Activated T-helper 1 cell treated with anti-CD3 and anti-CD28 coated beads, Interleukin-12 subunit alpha, Interleukin-12 subunit beta, Interleukin-2, Interleukin-4 antibody, amounts not matched to agents 30 ng/mL and 10 ng/mL and 1 ng/mL, durations not matched to agents 14 hours and 24 hours and 36 hours (primary cell): ENCODE measurements at places on chromosomes 4 and X. TPM values are rescaled to one million over a fixed set of nuclear protein-coding genes. Genes with fewer than 3 reads are reported as not detected.

DNA sequence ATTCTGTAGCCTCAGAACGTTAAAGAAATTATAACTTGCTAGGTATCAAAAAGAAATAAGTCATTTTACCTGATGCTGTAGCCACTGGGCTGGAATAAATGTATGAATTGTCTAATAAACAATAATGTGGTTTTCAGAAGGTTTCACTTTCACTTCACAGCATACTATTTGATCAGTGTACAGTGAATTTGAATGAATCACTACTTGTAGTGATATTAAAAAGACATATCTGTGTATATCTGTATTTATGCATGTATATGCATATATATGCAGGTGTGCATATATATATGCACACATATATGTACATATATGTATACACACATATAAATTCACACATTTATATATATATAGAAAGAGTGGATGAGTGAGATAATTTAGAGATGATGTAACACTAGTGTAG is 440.0 kb upstream of the PCDH10 start:
- H3K4me3 ChIP-seq, result no peak overlapping the region
- H3K27me3 ChIP-seq, result no peaks in the 10 kb centered on the region
- no peaks in the 10 kb centered on the region for H3K36me3 ChIP-seq
- no peak overlapping the region for H3K27ac ChIP-seq
- DNase-seq, result no peak

- H3K4me3 ChIP-seq, result no peak overlapping the region
- no peak overlapping the region for H3K27ac ChIP-seq
- H3K27me3 ChIP-seq, result no peaks in the 10 kb centered on the region
Observed at GRCh38 chr4:116229420-116229819, 856.0 kb downstream of the TRAM1L1 start.

DNA sequence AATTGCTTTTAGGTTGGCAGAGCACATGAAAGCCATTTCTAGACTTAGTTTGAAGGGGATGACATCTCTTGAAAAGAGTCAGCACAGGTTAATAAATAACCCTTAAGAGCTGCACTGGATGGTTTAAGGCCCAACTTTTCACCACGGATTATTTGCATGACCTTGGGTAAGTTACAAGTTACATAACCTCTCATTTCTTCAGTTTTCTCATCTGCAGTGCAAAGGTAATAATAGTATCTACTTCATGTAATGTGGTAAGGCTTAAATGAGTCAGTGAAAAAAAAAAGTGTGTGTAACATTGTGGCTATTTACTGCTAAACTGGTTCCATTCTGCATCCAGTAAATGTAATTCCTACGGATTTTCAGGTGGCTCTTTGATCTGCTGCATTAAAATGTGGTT is 715.8 kb downstream of the CCSER1 start:
- no peaks in the 10 kb centered on the region for H3K4me1 ChIP-seq
- H3K4me3 ChIP-seq, result no peak overlapping the region
- H3K36me3 ChIP-seq, result no peaks in the 10 kb centered on the region
- no peaks in the 10 kb centered on the region for H3K27me3 ChIP-seq
- no peak overlapping the region for H3K27ac ChIP-seq

The GSX2 gene
- not detected in 2 replicates for total RNA-seq

- DNase-seq, result no peak
- H3K4me1 ChIP-seq, result peaks cover 14% of the 10 kb centered on the region
Observed at GRCh38 chrX:21379991-21380390, 5.8 kb downstream of the CNKSR2 start.

- no peaks in the 10 kb centered on the region for H3K27me3 ChIP-seq
- H3K27ac ChIP-seq, result no peak overlapping the region
- H3K36me3 ChIP-seq, result no peaks in the 10 kb centered on the region
- H3K4me3 ChIP-seq, result no peak overlapping the region
- DNase-seq, result no peak
Observed at GRCh38 chr4:4780729-4781244, 78.7 kb upstream of the MSX1 start.
